Suprapubic skin (tissue), 4 donors: ENCODE measurements at places on chromosomes 1 and 21. TPM values are rescaled to one million over a fixed set of nuclear protein-coding genes. Genes with fewer than 3 reads are reported as not detected.
A peak's percentile ranks its signal among the peaks of the same experiment; 100 is the strongest.

BGLAP gene
- total RNA-seq: not detected

- DNase-seq: no peak
Measured at GRCh38 chr1:76340056-76340455, 265.5 kb downstream of the ST6GALNAC3 start.

TAL1 gene
- 0.34 TPM for total RNA-seq

ZNF697 gene
- total RNA-seq: 8.1 TPM

C1orf115 gene
- 11.1 TPM for total RNA-seq

KLHDC7A gene
- total RNA-seq: not detected

DNA sequence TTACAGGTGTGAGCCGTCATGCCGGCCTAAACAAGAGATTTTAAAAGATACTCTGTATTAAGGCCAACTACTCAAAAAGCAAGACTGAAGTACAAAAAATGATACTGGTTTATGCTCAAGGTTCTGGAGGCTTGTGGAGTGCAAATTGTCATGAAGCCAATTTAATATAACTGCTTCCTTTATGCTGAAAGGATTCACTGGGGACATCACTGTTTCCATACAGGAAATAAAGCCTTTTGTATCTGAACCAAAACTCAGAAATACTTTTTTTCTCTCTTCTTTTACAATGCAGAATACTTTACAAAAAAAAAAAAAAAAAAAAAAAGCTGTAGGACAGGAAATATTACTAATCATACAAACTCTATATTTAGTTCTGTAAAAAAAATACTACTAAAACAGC lies 55.5 kb upstream of the CNN3 start:
- no peak for DNase-seq

DNA sequence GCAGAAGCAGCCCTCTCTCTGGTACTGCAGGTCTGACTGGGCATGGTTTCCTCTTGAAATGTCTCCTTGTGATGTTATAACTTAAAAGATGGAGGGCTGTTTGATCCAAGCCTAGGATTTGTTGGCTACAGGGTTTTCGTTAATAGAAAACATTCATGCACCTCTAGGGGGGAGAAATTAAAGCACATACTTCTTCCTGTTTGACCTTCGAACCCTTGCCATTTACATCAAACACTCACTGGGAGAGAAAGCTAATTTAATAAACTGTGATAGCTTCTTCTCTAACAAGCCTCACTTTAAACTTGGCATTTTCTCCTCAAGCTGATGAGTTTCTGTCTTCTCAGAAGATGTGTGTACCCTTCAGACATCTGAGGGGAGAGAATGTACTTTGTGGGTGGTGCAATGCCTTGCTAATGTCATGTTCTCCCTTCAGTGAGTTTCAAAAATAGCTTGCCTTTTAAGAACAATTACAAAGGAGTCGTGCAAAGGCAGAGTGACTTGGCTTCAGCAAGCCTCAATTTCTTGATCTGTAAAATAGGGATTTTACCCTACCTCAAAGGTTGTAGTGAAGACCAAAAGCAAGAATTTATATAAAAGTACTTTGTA lies 20.4 kb downstream of the CACHD1 start:
- DNase-seq: no peak

- peak; percentile 84 for DNase-seq
Measured at GRCh38 chr1:202189001-202189790, 4.4 kb upstream of the LGR6 start.

- no peak for DNase-seq
Measured at GRCh38 chr1:156845055-156845952, 13.6 kb downstream of the INSRR start.

FCER1G gene
- total RNA-seq: 2.3 TPM

DNA sequence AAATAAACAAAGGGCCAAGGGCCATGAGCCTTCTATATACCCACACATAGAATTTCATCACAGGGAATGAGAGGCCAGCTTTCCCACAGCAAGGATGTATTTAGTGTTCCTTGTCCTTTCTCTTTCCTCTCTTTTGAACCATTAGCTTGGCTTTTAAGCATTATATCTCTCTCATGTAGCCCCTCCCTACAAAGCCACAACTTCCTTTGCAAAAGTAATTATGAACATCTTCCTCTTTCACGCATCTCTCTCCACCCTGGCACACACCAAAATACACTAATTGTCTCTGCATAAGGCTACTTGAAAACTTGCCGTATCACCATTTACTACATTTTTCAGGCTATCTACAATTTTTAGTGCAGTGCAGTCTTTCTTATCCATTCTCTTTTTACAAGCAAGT lies 1.9 kb upstream of the AK5 start:
- DNase-seq: no peak

DNA sequence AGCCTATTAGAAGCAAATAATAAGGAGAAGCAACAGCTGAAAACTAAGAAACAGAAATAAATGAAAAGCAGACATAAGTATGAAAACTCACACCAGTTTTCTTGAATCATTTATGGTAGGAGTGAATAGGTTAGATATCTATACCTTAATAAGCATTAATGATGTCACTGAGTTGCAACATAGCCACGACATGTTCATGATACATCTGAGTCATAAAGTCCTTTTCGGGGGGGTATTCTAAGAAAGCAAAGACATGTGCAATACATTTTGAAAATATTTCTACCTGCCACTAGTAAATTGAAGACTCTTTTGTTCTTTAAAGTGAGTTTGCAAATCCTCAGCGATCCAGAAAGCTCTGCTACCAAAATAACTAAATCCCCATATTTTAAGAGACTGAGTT lies 7.2 kb downstream of the CD34 start:
- no peak for DNase-seq

DNA sequence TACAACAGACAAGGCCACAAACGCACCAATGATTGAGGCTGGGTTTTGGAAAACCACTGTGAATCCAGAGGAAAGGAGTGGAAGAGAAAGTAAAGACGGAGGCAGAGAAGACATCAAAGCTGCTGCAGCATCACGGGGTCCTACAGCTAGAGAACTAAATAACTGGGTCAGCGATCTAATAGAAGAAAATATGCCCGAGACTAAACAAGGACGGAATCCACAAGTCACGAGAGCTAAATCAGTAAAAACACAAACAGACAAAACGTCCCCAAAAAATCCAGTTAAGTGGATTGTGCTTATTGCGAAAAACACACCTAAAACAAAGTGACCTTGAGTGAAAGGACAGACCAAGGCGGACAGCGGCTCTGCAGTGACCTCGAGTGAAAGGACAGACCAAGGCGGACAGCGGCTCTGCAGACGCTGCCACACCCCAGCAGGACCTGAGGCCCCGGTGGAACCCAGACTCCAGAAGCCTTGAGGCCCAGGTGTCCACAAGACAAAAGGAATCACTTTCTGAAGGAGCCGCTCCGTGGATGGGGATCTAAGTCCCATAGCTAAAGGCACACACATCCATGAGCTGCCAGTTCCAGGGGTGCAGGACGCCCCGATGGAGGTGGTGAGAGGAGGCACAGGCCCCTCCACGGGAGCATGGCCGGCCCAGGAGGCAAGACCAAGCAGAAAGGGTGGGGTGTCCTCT lies 6.0 kb downstream of the FTCD start:
- peak; percentile 47 for DNase-seq

KRTAP10-9 gene
- 9.9 TPM for total RNA-seq

GRCh38 chr1:192557841-192558595 lies 17.6 kb upstream of the RGS1 start:
- DNase-seq: no peak

PRAMEF18 gene
- total RNA-seq: not detected

GRCh38 chr1:179124873-179125272 lies 43.0 kb downstream of the TOR3A start:
- DNase-seq: no peak

CYP4A11 gene
- total RNA-seq: 0.32 TPM

RER1 gene
- total RNA-seq: 86.5 TPM

IL22RA1 gene
- 28.1 TPM for total RNA-seq

FCRL1 gene
- total RNA-seq: not detected

PFKFB2 gene
- 14.4 TPM for total RNA-seq

DIO1 gene
- total RNA-seq: not detected

- DNase-seq: no peak
Measured at GRCh38 chr1:206739411-206740076, 31.0 kb upstream of the IL19 start.

PRAMEF15 gene
- total RNA-seq: not detected

DNA sequence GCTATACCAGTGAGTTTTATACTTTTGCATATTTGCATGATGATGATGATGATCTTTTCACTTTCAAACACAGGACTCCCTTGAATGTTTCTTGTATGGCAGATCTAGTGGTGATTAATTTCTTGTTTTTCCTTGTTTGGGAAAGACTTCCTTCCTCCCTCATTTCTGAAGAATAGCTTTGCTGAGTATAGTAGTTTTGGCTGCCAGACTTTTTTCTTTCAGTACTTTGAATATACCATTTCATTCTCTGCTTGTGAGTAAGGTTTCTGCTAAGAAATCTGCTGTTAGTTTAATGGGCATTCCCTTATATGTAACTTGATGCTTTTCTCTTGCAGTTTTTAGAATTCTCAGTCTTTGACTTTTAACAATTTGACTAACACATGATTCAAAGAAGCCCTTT lies 547.4 kb upstream of the CXADR start:
- no peak for DNase-seq

DNA sequence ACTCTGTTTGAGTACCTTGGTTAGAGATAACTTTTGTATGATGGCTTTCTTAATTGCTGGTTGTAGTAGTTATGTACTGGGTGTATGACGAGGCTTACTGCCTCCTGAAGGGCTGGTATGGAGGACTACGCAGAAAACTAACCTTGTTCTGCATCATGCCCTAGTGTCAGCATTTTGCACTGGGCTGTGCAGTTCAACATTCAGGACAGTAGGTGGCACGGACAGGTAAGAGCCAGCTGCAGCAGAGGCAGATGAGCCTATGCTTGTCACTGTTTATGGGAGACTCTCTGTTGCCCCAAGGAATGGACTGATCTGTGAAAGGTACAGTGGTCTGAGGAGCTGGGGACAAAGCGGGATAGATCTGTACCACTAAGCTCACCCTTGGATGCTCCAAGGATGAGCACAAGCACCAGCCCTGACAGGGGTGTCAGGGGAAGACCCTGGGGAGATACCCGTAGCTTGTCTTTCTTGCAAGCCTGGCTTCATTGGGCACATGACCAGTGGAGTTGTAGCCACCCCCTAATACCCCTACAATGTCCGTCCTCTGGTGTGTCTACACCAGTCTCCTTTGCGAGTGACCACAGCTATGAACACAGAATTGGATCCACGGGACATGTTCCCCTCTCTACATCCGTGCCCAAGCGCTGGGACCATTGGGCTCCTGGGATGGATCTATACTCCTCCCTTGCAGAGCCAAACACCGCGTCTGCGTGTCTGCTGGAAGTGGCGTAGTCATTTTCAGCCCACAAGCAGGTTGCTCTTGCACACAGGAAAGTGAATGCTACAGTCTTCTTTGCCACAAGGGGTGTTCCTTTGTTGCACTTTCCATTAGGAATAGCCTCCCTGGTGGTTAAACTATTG lies 51.1 kb upstream of the CFHR3 start:
- no peak for DNase-seq

VWA5B1 gene
- total RNA-seq: not detected

HCRTR1 gene
- total RNA-seq: not detected

SYNC gene
- 8.9 TPM for total RNA-seq

GRCh38 chr1:155652951-155653350 lies 35.6 kb downstream of the YY1AP1 start:
- no peak for DNase-seq

TNFRSF14 gene
- total RNA-seq: 111 TPM

RIPPLY3 gene
- not detected for total RNA-seq

DNA sequence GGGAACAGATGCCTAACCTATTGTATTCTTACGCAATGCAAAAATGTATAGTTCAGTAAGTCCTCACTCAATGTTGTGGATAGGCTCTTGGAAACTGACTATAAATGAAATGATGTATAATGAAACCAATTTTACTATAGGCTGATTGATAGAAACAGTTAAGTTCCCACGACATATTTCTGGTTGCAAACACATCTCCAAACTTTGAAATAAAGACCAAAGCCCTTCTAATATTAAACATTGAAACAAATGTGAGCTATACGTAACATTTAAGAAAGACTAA lies 29.1 kb downstream of the MAP3K21 start:
- no peak for DNase-seq

HSPB7 gene
- total RNA-seq: 1.9 TPM

DNA sequence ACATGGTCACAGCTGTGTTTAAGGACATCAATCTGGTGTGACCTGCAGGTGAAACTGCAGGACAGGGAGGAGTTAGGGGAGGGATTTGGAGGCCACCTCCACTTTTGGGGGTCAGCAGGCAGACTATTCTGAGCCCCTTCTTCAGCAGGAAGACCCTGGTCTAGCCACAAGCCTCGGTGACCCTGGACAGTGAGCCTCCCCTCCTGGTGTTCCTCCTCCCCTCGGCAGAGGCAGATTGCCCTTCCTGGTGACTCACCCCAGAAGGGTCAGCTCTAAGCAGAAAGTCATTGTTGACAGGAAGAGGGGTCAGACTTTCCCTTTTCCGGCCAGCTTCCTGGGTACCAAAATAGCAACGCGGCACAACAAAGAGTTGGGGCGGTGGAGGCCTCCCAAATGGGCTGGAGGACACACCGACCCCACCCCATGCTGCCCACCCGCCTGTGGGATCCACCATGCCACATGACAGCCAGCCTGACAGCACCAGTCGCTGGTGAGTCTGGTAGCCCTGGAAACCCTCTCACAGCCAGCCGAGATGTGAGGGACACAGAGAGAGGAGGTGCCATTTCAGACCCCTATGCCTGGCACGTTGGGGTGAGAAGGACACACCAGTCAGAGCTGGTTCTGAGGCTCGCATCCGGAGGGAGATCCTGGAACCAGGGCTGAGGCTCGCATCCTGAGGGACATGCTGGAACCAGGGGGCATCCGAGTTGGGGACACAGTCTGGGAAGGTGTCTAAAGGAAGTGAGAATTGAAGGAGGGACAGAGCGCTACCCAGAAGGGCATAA lies 14.7 kb upstream of the CSF1 start:
- no peak for DNase-seq

- DNase-seq: no peak
Measured at GRCh38 chr1:115377411-115377810, 39.4 kb upstream of the NGF start.

DNA sequence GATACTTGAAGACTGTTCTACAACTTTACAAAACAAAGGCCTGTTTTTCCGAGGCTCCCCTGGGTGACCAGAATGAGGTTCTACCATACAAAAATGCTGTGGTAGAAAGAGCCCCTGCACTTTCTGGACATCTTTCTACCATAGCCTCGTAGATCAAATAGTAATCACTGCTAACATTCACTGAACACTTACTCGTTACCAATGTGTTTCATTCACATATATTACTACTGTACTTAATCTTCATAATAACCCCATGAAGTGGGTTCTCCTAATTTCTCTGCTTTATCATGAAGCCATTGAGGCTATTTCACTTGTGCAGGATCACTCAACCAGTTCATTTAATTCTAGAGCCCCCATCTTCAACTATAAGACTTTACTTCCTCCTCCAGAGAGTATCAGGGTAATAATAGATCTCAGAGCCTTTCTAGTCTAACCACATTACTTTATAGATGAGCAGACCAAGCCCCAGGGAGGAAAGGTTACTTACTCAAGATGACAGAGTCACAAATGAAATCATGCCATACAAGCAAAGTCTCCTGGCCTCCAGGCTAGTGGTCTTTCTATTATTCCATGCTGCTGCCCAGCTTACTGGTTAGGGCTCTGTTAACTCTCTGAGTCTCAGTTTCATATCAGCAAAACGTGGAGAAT lies 46.7 kb upstream of the OSBPL9 start:
- no peak for DNase-seq

ATAD3C gene
- 0.45 TPM for total RNA-seq
